ENCODE measurements at places on chromosomes 11 and 22.
A peak's percentile ranks its signal among the peaks of the same experiment; 100 is the strongest.

DNA sequence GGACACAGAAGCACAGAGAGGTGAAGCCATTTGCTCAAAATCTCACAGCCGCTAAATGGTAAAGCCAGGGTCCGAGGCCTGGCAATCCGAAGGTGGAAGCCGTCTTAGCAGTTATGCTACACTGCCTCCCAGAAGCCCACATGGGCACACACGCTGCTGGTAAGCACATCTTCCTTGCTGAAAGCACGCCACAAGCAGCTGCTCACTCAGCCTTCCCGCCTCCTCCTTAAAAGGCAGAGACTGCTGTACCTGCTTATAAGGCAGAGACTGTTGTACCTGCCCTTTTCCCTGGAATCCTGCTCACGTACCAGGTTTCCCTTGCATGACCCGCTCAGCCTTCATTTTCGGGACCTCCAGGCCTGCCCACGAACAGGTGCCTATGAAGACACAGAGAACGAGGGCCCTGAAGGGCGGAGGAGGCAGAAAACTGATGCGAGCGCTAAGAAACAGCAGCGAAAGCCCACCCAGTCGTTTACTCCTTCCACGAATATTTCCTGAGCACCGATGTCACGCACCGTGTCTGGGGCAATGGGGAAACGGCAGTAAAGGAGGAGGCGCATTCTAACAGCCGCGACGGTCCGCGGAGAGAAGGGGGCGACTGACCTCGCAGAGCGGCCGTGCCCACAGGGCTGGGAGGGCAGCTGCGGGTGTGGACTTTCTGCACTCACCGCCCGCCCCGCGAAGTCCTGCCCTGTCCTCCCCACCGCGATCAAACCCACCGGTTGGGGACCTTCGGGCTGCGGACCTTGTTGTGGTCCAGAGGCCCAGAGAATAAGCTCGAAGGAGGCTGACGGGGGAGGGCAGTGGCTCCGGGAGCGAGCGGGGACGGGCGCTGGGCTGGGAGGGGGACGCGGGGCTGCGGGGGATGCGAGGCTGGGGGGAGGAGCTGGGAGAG is 13.0 kb downstream of the SPATA19 start:
- no peak for DNase-seq

DNA sequence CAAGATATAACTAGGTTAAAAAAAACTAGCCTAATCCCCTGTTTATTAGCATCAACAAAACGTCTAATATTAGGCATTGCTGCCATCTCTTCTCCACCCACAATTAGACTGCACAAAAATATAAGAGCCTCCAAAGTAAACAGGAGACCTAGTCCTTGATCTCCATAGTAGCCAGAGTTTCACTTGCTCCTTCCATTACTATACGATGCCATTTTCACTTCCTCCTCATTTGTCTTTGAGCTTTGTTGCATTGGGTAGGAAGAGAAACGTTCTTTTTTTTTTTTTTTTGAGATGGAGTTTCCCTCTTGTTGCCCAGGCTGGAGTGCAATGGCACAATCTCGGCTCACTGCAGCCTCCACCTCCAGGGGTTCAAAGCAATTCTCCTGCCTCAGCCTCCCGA is 42.3 kb upstream of the RDX start:
- no peak for DNase-seq

GRCh38 chr11:78099666-78100065 is 20.0 kb upstream of the NDUFC2 start:
- DNase-seq: no peak

DNA sequence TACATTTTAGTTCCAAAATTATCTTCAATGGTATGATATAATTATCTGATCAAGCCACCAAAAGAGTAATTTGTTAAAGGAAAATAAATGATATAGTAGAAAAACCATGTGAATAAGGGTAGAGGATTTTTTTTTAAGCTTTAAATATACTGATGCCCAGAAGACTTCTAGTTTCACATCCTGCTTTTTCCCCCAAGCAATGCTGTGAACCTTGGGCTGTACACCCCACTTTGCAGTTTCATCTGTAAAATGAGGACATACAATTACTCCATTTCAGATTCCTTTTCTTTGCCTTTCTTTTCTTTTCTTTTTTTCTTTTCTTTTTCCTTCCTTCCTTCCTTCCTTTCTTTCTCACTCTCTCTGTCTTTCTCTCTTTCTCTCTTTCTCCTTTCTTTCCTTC is 1125.4 kb downstream of the DLG2 start:
- DNase-seq: no peak

GRCh38 chr11:16194566-16194965 is 161.8 kb downstream of the SOX6 start:
- DNase-seq: no peak

DNA sequence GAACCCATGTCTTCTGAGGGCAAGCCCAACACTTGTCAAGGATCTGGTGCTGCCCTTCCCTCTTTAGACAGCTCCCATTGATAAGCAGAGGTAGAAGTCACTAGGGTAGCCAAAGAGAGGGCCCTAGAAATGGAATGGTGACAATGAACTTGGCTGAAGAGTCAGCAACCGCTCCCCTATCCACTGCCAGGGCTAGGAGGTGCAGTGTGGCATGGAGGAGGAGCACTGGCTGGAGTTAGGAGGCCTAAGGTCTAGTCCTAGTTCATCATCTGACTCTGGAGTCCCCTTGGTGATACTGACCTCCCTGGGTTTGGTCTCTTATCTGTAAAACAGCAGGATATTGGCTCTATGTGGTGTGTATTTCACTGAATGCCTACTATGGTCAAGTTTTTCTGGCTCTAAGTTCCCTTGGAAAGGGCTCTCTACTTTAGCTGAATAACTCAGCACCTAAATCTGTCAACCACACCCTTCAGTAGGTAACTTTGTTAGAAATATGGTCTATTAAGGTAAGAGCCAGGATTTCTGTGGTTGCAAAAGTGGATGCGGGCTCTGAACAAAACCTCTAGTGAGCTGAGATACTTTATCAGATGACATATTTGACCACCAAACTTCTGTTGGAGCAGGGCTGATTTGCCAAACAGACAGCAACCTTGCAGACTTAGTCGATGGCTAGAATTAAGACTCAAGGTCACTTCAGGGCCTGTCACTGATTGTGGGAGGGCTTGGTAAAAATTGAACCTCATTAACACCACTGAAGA is 10.5 kb downstream of the TIMP3 start:
- no peak for DNase-seq

GRCh38 chr22:29055192-29055830 is 6.3 kb downstream of the C22orf31 start:
- no peak for DNase-seq

DNA sequence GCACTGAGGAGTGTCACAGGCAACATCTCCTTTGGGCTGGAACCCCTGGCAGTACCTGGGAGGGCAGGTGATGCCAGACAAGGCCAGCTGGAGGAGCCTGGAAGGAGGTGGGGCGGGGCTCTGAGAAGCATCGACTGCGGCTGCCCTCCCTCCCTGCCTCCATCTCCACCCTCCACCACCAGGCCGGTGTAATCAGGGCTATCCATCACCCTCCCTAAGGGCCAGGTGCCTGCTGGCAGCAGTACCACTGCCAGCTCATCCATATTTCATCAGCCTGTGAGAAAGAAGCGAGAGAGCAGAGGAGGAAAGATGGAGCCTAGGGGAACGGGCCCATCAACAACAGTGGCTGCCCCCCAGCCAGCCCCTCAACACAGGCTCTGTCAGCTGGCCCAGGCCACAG is 51.4 kb upstream of the RASD2 start:
- DNase-seq: no peak

GRCh38 chr11:115226556-115226955 is 277.7 kb downstream of the CADM1 start:
- DNase-seq: peak; percentile 65

- DNase-seq: no peak
Observed at GRCh38 chr22:24518228-24518627, 23.1 kb downstream of the UPB1 start.

DNA sequence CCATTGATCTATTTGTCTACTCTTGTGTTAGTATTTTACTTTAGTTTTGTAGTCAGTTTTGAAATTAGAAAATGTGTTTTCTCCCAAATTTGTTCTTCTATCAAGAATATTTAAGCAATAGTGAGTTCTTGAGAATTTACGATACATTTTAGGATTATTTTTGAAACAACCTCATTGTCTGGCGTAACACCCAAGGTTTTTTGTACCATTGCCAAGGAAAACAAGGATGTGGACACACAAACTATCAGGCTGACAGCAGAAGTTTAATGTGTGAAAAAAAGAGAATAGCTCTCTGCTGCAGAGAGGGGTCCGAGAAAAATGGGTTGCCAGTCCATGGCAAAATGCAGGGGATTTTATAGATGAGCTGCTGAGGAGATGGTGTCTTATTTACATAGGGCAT is 865.1 kb upstream of the CNTN5 start:
- no peak for DNase-seq

DNA sequence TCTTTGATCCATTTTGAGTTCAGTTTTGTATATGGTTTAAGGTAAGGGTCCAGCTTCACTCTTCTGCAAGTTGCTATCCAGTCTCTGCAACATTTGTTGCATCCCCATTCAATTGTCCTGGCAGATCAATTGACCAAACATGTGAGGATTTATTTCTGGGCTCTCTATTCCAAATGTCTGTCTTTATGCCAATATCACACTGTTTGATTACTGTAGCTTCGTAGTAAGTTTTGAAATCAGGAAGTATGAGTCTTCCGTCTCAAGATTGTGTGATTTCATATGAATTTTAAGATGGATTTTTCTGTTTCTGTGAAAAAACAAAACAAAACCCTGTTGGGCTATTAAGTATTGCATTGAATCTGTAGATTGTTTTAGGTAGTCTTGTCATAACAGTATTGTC is 17.0 kb downstream of the APLP2 start:
- no peak for DNase-seq

GRCh38 chr11:6285019-6285418 is 25.4 kb downstream of the CCKBR start:
- DNase-seq: no peak

DNA sequence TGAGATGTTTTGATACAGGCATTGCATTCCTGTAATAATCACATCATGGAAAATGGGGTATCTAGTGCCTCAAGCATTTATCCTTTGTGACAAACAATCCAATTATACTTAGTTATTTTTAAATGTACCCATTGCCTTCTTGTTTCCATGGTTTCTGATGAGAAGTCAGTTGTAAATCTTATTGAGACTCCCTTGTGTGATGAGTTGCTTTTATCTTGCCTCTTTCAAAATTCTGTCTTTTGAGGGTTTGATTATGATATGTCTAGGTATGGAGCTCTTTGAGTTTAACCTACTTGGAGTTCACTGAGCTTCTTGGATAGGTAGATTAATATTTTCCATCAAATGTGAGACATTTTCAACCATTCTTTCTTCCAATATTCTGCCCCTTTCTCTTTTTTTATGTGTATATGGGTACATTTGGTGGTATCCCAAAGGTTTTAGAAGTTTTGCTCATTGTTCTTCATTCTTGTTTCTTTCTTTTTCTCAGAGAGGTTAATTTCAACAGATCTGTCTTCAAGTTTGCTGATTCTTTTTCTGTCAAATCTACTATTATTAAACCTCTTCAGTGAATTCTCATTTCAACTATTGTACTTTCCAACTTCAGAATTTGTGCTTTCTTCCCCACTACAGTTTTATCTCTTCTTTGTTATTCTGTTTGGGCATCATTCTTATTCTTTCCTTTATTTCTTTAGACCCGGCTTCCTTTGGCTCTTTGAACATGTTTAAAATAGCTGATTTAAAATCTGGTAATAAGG is 13.7 kb downstream of the NAGA start:
- no peak for DNase-seq

DNA sequence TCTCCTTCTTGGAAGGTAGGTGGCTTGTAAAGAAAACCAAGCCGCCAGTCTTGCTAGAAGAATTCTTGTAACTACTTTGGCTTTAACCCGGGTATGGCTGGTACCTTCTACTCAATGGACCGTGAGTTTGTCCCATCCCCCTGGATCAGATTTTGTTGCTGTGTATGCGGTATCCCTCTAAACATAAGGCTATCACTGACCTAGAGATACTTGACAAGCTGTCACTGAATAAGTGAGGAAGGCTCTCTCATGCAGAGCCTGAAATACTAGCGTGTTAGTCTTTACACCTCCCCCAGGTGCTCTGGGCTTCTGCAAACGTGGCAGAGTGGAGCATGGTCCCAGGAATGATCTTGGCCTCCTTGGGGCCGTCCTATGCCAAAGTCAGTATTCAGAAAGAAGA is 34.5 kb downstream of the GLB1L2 start:
- no peak for DNase-seq

DNA sequence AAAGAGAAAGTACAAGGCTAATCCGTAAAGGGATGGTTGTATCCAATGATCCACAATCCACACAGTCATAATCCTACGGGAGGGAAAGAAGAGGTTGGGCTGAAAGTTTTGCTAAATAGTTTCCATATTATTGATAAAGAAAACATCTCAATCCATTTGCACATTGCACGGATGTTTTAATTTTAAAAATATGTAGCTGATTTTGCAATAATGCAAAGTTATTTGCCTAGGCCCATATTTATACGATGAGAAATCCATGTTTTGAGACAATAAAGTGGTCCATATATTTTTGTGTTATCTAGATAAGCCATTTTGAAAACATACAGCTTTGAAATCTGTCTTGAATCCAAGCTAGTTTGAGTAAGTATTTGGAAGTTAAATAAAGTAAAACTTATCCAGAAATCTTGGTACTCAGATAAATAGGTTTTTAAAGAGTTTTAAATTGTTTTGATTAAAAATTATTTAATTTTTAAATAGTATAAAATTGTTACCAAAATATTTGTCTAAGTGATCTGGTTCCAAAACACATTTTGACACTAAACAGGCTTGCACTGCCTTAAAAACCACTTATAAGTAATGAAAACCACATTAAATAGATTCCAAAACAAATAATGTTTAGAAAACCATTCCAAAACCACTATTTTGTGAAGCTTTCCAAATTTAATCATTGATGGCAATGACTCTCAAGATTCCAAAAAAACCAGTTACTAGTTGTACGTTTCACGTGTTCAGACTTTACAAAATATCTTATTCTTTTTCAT is 38.2 kb upstream of the PAMR1 start:
- DNase-seq: no peak

GRCh38 chr11:107720303-107720774 is 8.5 kb upstream of the SLN start:
- no peak for DNase-seq

- DNase-seq: no peak
Observed at GRCh38 chr22:49967706-49968208, 7.2 kb downstream of the PIM3 start.

GRCh38 chr11:34405079-34405858 is 33.5 kb upstream of the CAT start:
- DNase-seq: peak; percentile 62

- no peak for DNase-seq
Observed at GRCh38 chr11:11363674-11364073, 10.6 kb upstream of the CSNK2A3 start.

All from ELR (cell line).